Activated T-cell treated with anti-CD3 and anti-CD28 coated beads, Interleukin-2, amount 50 U/mL, for 4 hours (primary cell): ENCODE measurements at places on chromosomes 2 and 18.

DNA sequence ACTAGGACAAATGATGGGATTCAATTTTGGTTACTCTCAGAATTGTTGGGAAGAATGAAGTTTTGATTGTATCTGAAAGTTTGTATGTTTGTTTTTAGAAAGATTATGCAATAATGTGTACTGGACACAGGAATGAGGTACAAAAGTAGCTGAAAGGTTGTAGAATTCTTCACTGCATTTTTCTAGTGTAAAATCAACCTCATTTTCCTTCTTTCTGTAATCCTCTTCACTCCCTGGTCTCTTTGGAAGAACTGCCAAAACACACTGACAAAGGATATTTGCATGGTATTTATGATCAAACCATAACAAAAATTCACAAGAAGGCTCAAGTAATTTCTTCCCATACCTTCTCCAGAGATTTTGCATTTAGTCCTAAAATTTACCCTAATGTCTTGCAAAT lies 110.7 kb downstream of the ZEB2 start:
- no peak for DNase-seq

- DNase-seq = no peak
Measured at GRCh38 chr2:223767341-223767740, 70.0 kb downstream of the AP1S3 start.

- no peak for DNase-seq
Measured at GRCh38 chr2:204827701-204828590, 282.7 kb downstream of the PARD3B start.

DNA sequence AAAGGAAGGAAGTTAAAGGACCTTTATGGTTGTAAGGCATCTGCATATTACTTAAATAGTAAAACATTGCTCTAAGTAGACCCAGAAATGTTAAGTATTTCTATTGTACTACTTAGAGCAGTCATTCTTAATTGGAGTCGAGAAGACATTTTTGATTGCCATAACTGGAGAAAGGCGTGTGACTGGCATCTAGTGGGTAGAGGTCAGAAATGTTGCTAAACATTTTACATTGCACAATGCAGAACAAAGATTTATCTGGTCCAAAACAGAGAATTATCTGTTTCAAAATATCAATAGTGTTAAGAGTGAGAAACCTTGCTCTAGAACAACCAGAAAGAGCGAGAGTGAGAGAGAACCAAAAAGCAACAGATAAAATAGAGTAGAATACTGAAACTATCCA lies 23.3 kb upstream of the ROCK1 start:
- DNase-seq = no peak

- no peak for DNase-seq
Measured at GRCh38 chr2:21727101-21727500, 603.3 kb downstream of the TDRD15 start.

GRCh38 chr18:74064510-74064909 lies 83.1 kb downstream of the FBXO15 start:
- no peak for DNase-seq

DNA sequence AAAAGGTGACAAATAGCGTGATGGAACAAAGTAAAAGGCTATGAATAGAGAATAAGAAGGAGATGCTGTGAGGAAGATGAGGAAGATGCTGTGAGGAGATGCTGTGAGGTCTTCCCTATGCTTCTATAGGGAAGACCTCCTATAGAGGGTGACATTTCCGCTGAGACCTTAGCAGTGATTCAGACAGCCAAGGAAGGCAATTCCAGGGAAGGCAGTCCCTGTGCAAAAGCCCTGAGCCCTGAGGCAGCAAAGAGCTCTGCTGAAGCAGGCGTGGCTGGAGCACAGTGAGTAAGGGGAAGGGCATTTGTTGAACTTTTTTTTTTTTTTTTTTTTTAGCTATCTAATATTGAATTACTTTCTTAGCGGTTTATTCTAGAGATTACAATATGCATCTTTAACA lies 142.7 kb upstream of the FOSL2 start:
- DNase-seq = no peak

DNA sequence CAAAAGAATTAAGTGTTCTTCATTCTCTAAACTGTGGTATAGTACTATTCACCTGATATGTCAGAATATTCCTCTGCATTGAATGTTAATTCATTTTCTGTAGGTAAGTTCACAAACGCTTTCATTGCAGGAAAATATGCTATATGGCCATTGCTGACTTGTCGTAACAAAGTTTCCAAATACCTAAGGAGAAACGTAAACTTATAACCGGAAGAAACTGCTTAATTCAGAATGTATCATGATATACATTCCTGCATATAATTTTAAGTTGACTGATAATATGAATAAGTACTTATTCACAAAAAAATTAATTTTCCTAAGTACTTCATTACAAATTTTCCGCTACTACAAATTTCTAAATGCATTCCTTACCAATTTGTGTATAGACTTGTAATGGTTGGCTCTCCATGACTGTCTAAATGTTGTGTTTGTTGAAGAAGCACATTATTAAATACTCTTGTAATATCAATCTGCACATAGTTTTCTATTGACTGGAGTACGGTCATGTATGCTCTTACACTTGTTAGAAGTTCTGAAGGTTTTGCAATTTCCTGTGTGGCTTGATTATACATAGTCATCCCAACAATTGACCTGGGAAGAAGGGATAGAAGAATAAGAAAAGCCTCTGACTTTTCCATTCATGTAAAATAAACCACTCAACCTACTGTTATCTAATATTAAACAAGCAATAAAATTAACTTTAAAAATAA lies 85.4 kb downstream of the NCKAP1 start:
- DNase-seq = no peak

DNA sequence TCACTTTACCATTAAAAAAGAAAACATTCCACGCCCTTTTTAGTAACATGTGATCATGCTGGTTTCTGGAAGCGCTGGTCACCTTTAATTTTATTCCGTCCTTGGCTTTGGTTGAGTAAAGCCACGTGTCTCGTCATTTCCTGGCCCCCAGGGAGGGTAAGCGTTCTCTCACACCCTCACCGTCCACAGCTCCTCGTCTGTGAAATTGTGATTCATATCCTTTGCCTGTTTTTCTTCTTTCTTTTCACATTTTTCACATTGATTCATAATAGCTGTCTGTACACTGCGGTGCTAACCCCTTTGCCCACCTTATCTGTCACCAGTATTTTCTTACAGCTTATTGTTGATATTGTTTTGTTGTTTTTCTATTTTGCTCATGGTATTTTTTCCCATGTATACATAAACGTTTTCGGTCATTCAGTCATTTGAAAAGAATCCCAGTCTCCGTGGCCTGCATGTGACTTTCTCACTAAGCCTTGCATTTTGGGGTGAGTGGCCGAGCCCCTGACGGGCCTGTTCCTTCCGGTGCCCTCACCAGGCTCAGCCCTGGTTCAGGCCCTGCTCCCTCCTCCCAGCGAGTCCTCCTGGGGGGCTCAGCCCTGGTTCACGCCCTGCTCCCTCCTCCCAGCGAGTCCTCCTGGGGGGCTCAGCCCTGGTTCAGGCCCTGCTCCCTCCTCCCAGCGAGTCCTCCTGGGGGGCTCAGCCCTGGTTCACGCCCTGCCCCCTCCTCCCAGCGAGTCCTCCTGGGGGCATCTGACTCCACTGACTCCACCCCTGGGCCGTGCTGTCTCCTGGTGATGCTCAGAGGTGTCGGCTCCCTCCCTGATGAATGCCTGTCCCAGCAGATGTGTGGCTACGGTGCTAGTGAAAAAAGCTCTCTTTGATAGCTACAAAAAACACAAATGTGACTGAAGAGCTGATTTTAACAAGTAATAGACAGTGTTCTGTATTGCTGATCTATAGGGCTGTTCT lies 249.7 kb upstream of the PXDN start:
- no peak for DNase-seq

DNA sequence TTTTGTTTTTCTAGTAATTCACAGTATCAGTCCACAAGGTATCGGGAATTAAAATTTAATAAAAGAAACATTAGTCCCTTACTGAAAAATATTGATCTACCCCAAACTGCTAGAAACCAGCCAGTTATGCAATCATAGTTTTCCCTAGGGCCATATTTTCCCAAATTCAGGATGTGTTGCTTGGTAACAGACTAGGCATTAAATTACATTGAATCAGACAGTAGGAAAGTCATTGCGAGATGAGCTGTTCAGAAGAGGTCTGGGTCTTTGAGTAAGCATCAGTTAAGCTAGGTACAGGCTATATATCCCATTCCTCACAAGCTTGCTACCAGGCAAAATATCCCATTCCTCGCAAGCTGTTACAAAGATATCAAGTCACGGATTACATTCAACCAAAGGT lies 123.0 kb upstream of the CCDC150 start:
- DNase-seq = no peak
